Activated T-cell treated with anti-CD3 and anti-CD28 coated beads for 4 hours (primary cell): ENCODE measurements at places on chromosomes 11 and 22.

- DNase-seq: no peak
These were observed 45.1 kb downstream of the TRMU start for GRCh38 chr22:46380581-46380980.

DNA sequence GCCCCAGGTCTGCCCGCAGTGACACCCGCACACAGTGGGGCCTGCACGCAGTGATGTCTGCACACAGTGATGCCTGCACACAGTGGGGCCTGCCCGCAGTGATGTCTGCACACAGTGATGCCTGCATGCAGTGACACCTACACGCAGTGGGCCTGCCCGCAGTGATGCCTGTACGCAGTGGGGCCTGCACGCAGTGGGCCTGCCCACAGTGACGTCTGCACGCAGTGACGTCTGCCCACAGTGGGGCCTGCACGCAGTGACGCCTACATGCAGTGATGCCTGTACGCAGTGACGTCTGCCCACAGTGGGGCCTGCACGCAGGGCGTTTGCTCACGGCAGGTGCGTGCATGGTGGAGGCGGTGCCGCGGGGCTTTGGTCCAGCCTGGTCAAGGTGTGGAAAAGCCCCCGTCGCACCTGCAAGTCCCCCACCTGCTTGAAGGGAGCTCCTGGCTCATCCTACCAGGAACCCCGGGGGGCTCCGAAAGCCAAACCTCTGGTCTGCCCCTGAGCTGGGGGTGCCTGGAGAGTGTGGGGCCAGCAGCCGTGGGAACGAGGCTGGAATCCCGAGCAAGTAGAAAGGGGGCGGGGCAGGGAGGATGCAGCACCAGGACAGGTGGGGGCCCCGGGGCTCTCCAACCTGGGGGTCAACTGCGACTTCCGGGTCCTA, 8.9 kb upstream of the SYT8 start:
- DNase-seq: no peak

DNA sequence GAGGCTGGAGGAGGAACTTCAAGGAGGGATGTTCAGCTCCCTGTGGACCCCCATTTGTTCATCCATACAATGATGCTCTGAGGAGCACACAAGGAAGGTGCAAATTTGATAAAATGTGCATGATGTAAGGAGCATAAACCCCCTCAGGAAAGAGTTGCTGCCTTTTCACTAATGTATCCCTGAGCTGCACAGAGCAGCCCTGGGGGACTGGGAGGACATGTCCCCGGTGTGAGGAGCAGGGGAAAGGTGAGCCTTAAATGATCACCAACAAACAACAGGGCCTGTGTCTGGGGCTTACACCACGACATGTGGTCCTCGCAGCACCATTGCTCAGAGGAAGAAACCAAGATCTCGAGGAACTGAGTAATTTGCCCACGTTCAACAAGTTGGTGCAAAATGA, 3.5 kb upstream of the MAPK8IP2 start:
- no peak for DNase-seq

- no peak for DNase-seq
These were observed 471.4 kb downstream of the SOX6 start for GRCh38 chr11:15884777-15885540.

DNA sequence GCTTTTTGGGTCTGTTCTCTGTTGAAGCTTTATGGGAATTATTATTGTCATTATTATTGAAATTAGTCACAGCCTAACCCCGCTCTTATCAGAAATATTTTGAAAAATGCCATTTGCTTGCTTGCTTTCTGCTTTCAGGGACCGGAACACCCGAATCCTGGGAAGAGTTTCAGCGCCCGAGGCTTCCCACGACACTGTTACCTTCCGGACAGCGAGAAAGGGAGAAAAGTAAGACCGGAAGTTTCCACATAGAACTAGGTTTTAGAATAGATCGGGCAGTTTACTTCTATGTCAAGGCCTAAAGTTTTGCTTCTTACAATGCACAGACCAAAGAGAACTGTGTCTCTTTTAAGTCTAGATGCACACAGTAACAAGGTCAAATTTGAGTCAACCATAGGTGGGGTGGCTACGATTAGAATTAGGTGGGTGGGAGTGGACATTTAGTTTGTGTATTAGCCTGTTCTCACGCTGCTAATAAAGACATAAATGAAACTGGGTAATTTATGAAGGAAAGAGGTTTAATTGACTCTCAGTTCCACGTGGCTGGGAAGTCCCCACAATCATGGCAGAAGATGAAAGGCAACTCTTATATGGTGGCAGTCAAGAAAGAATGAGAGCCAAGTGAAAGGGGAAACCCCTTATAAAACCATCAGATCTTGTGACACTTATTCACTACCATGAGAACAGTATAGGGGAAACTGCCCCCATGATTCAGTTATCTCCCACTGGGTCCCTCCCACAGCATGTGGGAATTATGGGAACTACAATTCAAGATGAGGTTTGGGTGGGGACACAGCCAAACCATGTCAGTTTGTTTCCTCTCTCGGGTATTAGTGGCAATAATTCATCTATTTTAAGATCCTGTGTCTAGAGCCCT, 12.9 kb downstream of the MPEG1 start:
- no peak for DNase-seq

DNA sequence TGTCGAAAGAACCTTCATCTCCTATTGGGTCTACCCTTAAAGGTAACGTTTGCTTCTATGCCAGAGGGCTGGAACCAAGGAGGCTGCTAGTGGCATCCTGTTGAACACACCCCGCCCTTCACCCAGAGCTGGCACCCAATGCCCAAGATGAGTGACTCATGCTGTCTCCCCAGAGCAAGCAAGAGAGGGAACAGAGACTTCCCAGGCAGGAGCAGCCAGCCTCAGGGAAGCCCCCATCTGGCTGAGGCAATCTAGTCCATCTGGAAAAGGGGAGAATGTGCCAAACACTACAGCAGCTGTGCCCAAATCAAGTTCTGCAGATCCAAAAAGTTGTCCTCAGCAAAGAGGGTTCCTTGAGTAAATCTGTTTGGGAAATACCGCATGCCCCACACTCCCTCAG, 91.9 kb upstream of the TP53I11 start:
- no peak for DNase-seq

- peak; percentile 38 for DNase-seq
These were observed 72.4 kb downstream of the ZNRF3 start for GRCh38 chr22:28955817-28956216.

GRCh38 chr11:106765469-106766258, 252.6 kb downstream of the GUCY1A2 start:
- no peak for DNase-seq

DNA sequence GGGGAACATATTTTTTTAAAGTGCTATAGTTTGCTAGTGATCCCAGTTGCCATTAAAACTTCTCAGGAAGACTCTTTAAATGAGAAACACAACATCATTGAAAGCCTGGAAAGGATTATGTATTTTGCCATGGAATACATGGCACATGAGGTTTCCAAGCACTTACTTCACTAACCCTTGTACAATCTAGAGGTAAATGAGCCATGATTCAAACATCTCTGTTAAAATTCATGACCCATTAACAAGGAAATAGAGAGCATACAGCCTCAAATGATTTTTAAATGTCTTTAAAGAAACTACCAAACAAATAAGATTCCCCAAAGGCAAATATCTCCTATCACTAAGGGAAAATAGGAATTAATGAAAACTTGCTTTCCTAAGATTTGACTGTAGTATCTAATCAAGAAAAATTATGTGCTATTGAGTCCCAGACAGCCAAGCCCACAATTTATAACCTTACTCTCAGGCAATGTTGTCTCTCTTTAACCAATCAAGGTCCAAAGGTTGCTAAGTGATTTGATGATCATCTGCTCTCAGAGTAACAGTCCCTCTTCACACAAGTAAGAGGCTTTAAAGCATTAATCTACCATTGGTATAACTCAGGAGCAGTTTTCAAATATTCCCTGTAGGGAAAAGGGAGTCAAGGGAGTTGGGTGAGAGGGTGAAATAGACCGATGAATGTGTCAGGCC, 92.0 kb upstream of the DDI1 start:
- DNase-seq: no peak

DNA sequence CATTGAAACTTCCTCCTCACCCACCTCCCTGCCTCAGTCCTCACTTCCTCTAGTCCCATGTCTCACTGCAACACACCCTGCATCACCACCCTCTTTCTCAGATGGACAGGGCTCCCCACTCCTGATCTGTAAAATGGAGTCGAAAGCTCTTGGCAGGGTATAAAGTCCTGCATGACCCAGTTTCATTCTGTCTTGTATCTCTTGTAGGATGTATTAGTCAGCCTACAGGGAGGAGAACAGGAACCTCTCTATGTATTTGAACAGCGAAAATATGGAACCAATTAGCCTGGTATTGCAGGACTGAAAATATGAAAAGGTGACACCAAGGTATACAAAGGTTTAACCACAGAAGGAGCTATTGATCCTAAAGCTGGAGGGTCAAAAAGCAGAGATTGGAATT, 156.9 kb upstream of the SNX19 start:
- no peak for DNase-seq

GRCh38 chr11:73147771-73148681, 5.9 kb upstream of the FCHSD2 start:
- no peak for DNase-seq

DNA sequence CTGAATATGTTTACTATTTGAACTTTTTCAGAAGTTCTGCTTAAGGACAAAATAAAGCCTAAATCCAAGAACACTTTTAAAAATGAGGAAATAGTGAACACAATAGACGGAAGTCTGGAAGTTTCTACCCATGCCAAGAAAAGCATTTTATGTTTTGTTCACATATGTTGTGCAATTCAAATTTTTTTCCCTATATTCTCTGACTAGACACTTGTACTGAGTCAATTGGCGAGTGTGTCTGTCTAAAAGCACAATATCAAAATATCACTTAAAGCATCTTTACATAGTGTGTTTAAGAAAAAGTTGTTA, 29.2 kb downstream of the INCENP start:
- no peak for DNase-seq

- no peak for DNase-seq
These were observed 18.0 kb downstream of the PHLDA2 start for GRCh38 chr11:2911088-2911784.

DNA sequence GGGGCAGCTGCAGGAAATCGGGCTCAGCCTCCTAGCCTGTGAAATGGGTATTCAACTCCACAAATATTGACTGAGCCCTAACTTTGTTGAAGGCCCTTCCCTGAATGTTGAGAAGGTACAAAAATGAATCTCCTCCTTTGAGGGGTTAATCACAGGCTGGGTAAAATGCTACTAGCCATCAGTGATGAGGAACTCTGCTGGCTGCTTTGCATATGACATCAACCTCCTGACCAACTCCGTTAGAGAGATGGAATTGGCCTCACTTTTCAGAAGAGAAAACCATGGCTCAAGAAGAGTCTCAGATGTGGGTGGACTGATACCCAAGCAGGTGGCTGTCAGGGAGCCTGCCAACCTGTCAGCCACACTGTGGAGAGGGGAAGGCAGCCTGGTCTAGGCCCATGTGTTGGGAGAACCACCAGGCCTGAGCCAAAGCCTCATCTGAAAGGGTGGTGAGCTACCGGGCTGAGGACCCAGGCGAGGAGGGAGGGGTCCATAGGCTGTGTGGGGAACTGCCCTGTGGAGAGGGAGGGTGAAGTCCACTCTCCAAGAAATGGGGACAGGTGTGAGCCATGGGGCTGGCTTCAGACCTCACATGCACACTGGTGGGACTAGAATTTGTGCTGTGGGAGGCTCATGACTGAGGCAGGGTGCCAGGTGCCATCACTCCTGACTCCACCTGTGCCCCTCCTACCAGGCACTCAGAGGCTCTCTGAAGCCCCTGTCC, 11.8 kb downstream of the CDCA5 start:
- DNase-seq: no peak

GRCh38 chr22:19396934-19397733, 34.4 kb downstream of the HIRA start:
- no peak for DNase-seq

GRCh38 chr22:39219071-39220039, 25.4 kb downstream of the PDGFB start:
- DNase-seq: no peak

- DNase-seq: no peak
These were observed 9.0 kb upstream of the AGBL2 start for GRCh38 chr11:47724041-47724729.

- no peak for DNase-seq
These were observed 346.8 kb downstream of the OR4C45 start for GRCh38 chr11:50379484-50379883.

- DNase-seq: no peak
These were observed 2.9 kb upstream of the CYP2R1 start for GRCh38 chr11:14894657-14895598.

GRCh38 chr22:31917227-31917921, 27.0 kb upstream of the YWHAH start:
- DNase-seq: no peak

DNA sequence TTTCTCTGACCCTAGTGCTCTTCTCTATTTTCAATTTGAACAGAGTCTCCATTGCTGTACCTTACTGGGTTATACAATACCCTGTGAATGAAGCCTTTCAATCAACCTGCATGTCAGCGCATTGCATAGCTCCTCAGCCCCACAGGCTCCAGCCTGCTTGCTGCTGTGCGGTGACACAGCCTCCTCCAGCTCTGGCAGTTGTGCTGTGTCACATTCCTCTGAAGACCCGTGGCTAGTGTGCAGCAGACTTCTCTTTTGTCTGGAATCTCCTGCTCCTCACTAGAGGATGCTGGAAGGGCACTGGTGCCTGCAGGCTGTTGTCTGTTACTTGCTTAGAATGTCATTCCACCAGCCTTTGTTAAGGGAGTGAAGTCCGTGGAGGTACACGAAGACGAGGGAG, 390.1 kb upstream of the B3GAT1 start:
- DNase-seq: no peak

- DNase-seq: no peak
These were observed 29.9 kb downstream of the CCDC15 start for GRCh38 chr11:124983674-124984511.

GRCh38 chr11:121291896-121292494, 576 bp upstream of the SC5D start:
- no peak for DNase-seq

DNA sequence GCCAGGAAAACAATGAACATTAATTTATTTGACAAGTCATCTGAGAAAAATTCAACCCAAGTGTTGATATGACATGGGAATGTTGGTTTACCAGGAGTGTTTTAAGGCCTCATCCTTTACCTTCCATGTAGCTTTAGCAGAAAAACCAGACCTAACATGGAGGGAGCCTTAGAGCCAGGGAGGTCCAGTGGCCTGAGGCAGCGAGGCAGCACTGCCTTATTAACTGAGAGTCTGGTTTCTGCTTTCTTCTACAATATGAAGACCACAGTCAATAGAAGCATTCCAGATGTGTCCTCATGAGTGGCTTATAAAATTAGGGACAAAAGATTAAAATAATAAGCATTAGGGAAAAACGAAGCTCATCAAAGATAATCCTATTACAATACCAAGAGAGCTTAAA, 61.5 kb downstream of the DKK3 start:
- no peak for DNase-seq
